HFFc6 (cell line): ENCODE measurements at places on chromosomes 11 and 22.

DNA sequence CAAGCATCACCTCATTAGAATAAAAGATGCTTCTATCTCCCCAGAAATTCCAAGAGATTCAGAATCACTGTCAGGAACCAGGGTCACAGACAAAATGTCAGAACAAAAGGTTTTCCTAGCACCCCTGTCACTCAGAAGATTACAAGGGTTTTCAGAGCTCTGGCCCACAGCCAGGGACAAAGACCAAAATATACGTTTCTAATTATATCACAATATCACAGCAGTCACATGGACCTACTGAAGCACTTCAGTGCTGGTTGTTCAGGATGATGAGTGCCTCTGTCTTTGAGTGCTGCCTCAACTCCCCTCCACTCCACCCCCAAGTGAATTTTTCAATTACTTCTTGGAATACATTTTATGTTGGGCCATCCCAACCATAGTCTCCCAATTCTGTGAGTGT lies 21.9 kb upstream of the RTL6 start:
- no peak for DNase-seq

DNA sequence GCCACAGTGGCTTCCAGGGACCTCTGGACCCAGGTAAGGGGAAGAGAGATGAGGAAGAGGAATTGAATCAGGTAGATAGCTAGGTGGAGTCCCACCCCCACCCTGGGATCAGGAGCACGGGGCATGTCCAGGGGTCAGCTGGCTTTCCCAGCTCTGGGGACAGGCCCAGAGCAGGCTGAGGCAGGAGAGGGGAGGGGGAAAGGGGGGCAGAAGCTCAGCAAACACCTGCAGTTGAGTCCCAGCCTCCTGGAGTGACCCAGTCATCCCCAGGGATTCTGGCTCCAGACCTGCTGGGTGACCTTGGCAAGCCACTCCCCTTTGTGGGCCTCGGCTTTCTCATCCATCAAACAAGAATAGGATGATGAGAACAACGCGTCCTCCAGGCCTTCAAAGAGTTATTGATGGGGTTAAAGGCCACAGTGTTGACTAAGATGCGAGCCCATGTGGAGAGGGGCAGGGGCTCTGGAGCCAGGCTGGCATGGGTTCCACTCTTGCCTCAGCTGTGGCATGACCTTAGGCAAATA lies 16.0 kb downstream of the STARD10 start:
- no peak for DNase-seq

GRCh38 chr22:40449676-40450035 lies 79.3 kb downstream of the SGSM3 start:
- peak; percentile 57 for DNase-seq

GRCh38 chr11:113332638-113333329 lies 18.4 kb downstream of the TTC12 start:
- DNase-seq, result no peak

- DNase-seq, result no peak
Observed at GRCh38 chr11:130388607-130389205, 39.7 kb downstream of the ADAMTS8 start.

- no peak for DNase-seq
Observed at GRCh38 chr11:61650781-61651571, 29.2 kb upstream of the DAGLA start.

- no peak for DNase-seq
Observed at GRCh38 chr22:46936378-46936903, 174.0 kb downstream of the TBC1D22A start.

GRCh38 chr11:117189941-117190544 lies 9.1 kb upstream of the TAGLN start:
- DNase-seq, result no peak

GRCh38 chr22:20426259-20426615 lies 11.4 kb downstream of the SCARF2 start:
- no peak for DNase-seq

DNA sequence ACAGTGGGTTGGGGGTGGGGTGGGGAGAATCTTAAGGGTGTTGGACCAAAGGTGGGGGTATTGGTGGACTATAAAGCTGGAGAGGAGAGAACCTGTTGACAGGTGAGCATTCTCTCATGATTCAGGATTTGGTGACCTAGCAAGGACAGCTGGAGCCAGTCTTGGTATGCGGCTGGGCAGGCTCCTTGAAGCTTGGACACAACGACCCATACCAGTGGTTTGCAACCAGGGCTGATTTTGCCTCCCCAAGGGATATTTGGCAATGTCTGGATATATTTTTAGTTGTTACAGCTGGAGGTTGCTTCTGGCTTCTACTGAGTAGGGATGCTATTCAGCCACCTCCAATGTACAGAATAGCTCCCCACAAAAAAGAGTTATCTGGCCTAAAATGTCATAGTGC lies 5.6 kb downstream of the EXT2 start:
- DNase-seq, result no peak

GRCh38 chr11:95686265-95686664 lies 103.3 kb downstream of the FAM76B start:
- no peak for DNase-seq

DNA sequence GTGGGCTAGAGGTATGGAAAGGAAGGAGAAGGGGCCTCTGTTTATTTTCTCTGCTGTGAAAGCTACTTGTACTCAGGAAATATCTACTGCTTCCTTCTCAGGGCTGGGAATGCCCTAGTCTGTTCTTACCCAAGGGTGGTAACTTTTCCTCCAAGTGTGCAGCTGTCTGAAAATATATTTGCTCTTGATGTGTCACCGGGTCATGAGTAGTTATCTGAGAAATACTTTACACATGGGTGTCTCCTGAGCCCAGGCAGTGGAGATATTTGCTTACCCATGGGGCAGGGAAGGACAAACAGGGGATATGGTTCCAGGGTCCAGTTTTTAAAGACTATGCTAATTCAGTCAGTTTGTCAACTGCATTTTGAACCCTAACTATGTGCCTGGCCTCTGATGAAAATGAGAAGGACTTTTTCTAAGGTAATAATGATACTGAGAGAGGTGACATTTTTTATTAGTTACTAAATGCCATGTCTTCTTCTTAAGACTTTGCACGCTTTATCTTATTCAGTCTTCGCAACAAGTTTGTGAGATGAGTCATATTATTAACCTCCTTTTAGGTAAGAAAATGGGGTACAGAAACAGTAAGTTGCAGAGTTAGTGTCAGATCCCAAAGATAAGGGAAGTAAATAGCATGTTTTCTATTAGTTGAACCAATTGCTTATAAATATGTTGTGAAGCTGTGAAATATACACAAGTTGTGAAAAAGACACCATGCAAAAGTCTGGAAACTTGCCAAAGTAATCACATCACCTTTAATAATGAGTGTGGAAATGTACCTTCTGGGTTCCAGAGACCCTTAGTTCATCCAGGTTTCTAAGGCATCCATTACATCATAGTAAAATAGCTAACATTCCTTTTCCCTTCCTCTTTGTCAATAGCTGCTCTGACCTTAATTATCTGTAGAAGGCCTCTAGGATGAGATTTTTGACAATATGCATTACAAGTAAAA lies 22.9 kb downstream of the SYTL2 start:
- DNase-seq, result no peak

- DNase-seq, result no peak
Observed at GRCh38 chr11:27187075-27187847, 146.6 kb downstream of the BBOX1 start.

- DNase-seq, result no peak
Observed at GRCh38 chr11:10935015-10935559, 77.2 kb upstream of the ZBED5 start.

GRCh38 chr22:47066616-47066905 lies 304.1 kb downstream of the TBC1D22A start:
- no peak for DNase-seq

DNA sequence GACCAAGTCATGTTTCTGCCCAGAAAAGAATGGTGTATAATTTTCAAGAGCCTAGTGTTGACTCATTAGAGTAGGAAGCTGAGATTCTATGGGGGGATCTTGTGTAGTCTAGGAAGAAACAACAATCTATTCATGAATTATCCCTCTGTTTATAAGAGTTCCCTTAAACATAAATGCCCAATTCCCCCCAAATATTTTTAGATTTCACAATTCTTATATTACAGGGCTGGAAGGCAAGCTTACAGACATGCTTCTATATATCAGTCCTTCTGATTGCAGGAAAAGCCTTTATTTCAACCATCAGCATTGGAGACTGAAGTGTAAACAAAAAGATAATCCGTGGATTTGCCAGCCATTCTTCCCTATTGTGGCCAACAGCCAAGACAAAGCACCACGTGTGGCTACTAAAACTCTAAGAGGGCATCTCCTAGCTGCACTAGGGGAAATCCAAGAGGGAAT lies 71.4 kb downstream of the NAT10 start:
- DNase-seq, result no peak

DNA sequence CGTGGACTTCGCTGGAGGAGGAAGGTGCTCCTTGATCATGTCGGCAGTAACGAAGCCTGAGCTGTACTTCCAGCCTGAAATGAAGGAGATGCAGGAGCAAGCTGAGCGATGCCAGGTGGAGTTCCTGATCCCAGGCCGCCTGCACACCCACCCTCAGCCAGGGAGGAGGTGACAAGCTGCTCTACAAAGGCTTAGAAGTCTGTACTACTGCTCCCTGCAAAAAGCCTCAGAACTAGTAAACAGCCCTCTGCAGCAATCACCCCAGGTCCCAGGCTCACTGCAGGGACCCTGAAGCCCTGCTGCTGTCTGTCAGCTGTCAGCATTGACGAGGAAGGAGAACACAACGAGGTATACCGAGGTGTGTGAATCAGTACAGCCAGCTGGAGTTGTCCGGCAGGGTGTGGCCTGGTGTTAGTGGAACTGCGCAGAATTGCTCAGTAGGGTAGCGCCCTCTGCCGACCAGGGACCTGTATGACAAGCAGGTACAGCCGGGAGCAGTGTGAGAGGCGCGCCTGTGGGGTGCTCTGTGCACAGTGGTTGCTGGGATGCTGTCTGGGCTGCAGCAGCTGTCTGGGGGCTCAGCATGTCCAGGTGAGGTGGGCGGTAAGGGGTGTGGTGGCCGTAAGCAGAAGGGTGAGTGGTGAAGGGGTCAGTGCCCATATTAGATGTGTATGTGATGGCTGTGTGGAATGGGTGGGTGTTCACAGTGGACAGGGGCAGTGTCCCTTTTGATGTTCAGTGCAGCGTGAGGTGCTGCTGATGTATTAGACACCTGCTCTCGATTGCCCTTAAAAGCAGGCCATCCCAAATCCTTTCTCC lies 7.6 kb downstream of the CYB5R2 start:
- peak; percentile 65 for DNase-seq

GRCh38 chr22:47292546-47293320 lies 530.3 kb downstream of the TBC1D22A start:
- no peak for DNase-seq

GRCh38 chr11:93905384-93905783 lies 55.0 kb upstream of the VSTM5 start:
- peak; percentile 80 for DNase-seq

DNA sequence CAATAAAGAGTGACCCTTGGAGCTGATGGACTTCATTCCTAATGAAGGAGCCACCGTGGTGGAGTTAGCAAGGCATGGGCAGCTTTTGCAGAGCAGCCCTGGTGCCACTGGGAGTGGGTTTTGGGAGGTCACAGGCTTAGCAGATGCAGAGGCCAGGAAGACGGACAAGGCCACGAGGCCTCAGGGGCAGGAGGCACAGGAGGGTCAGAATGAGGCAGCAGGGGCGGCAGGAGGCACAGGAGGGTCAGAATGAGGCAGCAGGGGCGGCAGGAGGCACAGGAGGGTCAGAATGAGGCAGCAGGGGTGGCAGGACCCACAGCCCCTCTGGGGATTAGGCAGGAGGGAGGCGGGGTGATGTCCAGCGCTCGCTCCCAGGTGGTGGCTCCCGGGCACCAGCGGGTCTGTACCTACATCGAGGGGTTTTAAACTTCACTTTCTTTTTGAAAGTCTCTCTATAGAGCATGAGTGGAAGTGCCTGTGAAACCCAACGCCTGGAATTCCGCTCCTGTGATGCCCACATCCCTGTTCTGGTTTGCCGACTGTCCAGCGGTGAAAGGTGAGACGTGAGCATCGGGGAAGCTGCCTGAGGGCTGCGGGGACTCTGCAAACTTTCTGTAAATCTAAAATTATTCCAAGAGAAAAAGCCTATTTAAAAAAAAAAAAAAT lies 521.6 kb downstream of the BRD1 start:
- no peak for DNase-seq

DNA sequence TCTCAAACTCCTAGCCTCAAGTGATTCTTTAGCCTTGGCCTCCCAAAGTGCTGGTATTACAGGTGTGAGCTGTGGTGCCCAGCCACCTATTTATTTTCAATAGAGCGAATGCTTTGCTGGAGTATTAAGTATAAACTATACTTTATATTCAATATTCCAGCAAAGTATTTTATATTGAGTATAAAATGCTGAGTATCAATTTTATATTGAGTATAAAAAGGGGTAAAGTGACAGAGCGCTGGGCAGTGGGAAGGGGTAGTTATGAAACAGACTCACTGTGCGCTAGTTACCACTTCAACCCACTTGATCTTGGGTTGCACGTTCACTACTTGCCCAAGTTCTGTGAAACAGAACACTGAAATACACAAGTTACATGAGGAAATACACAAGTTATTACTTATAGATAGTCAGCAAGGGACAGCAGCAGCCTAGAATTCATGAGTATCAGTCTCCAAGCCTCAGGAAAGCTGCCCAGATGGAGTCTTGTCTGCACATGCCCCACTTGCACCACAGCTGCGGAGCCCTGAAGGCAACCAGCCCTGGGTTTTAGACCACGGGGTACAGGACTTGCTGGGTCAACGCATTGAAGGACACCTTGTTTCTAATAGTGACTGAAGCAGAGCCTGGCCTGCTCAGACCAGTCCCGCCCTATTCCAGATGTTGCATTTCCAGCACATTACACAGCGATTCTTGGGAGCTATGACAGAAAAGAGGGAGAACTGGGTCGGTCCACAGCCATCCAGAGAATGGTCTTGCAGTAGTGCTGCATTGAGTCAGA lies 51.6 kb upstream of the SYT13 start:
- DNase-seq, result no peak

GRCh38 chr11:69718147-69718546 lies 14.3 kb upstream of the FGF19 start:
- peak; percentile 7 for DNase-seq

- DNase-seq, result no peak
Observed at GRCh38 chr22:23791738-23792645, 5.2 kb downstream of the SMARCB1 start.

DNA sequence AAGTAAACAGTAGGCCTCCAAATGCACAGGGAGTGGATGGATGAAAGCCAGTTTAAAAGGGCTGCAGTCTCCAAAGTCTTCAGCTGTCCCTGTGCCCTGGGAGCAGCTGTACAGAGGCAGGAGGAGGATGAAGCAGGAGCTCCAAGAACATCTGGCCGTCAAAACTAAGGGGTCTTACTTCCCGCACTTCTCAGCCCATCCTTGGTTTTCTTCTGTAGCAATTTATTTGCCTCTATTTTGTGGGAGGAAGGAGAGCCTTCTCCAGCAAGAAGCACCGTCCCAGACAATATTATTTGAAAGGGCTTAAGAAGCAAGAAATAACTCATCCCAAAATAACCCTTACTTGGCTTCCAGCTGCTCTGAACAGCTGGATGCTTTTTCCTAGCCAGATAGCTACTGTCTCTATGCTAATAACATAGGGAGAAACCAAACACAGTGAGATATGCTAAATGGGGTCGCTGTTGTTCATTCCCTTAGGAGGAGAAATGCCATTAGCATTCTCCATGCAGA lies 133.2 kb downstream of the SPATA19 start:
- DNase-seq, result no peak

DNA sequence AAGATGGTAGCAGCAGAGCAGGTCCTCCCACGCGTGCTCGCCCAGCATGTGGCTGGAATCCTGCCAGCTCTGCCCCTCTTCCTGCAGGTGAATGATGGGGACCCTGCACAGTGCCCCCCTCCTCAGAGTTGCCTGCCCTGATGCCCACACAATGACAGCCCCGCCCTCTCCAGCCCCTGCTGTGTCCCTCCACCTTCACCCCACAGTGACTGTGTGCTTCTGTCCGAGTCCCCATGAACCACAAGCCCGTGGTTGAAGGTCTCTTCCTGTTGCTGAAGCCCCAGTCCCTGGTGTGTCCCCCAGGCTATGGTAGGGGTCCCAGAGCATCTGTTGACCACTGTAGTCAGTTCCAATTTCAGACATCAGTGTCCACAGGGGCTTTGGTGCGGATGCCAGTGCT lies 71.0 kb downstream of the BRD1 start:
- no peak for DNase-seq
